NCI-H460 (cell line): ENCODE measurements at places on chromosomes 7 and 10.

DNA sequence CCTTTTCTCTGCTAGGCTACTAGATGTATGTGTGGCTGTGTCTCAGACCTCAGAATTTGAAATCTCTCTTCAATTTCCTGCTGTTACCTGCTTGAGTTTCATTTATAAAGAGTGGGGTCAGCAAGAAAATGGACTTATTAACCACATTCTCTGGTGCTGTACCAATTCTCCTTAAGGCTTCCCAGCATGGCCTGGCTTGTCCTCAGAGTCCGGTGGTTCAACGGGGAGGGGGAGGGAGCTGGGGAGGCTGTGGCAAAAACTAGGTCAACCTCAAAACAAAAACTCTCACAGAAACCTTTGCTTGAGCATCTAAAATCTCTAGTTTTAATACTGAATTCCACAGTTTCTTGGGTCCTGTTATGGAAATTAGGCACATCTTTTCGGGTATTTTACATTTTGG is 389.1 kb upstream of the COBL start:
- DNase-seq: no peak

DNA sequence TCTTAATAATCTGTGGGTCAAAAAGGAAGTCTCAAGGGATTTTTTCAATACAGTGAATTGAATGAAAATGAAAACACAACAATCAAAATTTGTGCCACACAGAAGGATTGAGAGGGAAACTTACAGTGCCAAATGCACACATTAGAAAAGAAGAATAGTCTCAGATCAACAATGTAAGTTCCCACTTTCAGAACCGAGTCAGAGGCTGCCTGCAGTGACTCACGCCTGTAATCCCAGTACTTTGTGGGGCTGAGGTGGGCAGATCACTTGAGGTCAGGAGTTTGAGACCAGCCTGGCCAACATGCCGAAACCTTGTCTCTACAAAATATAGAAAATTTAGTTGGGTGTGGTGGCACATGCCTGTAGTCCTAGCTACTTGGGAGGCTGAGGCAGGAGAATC is 12.5 kb upstream of the KEL start:
- DNase-seq: no peak

DNA sequence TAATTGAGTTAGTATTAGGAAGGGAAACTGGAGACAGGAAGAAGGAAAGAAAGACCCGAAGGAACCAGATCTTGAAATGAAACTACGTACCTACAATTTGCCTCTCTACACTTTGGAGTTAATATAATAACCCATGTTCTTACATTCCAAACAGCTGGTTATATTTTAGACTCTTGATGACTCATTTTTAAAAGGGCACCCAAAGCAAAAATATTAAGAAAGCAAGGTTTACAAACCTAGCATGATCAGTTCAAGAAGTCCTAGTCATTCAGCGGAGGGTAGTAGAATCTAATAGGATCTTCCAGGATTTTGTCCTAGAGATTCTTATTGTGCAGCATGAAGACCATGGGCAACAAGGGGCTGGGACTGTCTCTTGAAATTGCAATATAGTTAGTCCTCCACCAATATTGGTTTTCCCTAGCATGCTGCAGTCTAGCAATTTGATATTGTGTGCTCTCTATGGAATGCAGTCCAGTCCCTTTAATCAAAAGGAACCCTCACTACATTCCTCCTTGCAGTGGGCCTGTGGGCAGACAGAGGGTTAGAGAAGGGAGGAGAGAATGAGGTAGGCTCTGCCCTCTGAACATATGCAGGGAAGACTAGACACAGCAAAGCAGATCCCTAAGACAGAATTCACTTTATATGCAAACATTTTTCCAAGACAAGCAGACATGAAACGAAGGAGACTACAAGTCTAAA is 230.3 kb downstream of the INHBA start:
- DNase-seq: no peak

- no peak for DNase-seq
Measured at GRCh38 chr10:61021926-61022325, 77.9 kb upstream of the RHOBTB1 start.

DNA sequence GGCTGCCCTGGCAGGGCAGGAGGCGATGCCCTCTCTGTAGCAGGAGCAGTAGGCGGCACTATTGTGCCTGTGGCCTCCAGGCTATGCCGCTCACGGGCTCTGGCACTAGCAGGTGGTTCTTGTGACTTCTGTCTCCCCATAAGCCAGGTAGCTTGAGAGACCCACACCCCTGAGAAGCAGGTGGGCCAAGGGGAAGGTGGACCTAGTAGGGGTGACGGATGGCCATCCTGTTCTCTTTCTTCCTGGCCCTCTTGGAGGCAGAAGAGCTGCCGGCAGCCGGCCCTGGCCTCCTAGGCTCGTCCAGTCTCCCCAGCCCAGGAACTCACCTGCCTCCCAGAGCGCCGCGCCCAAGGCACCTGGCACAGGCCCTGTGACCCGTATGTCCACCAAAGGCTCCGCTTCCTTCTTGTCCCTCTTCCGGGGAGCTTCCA is 15.4 kb downstream of the MMRN2 start:
- DNase-seq: no peak

DNA sequence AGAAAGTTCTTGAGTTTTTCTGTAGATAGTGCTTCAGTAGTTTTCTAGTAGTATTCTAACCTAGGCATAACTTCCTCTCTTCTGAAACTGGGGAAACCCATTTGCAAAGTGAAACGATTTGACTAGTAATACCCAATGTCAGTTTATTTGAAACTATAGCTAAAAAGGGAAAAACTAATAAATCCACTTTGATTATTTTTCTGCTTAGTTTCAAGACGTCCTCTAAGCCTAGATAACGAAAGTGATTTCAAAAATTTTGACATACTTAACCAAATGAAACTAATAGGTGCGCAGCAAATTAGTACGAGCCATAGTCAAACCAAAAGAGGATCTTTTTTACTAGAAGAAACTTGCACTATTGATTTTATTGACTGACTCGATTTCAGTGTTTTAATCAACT is 9.8 kb upstream of the SP8 start:
- DNase-seq: no peak

DNA sequence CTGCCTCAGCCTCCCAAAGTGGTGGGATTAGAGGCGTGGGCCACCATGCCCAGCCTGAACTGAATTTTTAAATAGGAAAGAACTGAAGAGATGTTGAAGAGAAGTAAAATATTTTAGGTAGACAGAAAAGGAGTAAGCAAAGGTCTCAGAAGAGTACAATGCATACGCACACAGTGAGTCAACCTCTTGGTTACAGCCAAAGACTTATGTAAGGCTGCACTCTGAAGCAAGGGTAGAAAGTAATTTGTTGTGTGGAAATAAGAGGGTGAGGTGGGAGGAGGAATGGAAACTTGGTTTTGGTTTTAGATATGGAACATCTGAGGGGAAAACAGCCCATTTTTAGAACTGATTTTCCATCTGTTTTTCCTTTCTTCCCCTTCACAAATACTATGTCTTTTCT is 17.6 kb downstream of the KRIT1 start:
- DNase-seq: no peak

DNA sequence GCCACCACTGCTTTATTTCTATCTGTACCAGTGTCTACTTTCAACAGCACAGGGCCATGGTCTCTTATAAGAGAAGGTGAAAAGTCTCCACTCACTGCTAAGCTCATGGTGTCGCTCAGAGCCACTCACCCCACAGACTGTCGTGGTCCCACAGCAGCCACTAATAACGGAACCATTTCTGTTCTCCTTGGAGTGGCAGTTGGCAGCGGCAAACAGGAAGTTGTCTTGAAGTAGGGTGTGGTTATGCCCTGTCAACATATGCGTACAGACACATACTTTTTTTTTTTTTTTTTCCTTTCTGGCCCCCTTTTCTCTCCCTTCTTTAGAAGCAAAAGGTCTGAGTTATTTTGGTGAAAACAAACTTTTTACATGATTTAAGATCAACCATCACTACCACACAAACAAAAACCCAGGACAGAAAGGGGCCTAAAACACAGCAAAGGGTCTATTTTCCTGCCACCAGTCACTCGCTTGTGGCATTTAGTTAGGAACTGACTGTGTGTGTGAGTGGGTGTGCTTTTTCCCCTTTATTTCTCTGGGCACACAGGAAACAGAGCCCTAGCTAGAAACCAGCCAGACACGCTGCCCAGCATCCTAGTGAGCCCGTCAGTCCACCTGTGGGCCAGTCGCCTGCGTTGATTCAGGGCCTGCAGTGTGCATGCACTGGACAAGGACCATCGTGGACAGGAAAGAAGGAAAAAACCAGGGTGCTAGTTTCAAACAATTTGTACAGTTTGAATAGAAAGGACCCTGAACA is 96.7 kb upstream of the EFCAB10 start:
- no peak for DNase-seq

GRCh38 chr10:72087392-72087968 is 871 bp downstream of the SPOCK2 start:
- no peak for DNase-seq
